ENCODE measurements at places on chromosomes 1 and 21.

GRCh38 chr1:90434460-90434859 lies 282.6 kb downstream of the BARHL2 start:
- DNase-seq = no peak

GRCh38 chr1:147549526-147549925 lies 8.2 kb downstream of the BCL9 start:
- no peak for DNase-seq

DNA sequence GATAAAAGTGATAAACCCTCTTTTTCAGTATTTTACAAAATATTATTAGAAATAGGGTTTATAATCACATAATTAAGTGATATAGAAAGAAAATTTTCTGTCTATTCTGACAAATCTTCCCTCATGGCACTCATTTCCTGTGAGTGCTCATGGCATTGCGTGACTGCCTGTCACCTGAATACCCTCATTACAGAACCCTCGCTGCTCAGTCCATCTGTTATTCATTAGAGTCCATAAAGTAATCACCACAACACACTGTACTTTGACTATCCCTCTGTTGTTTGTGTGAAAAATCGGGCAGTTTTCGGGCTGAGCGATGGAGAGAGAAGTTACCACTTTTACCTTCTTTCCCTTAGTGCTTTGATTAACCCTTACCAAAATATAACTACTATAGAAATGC lies 100.4 kb upstream of the BRINP3 start:
- DNase-seq = no peak

DNA sequence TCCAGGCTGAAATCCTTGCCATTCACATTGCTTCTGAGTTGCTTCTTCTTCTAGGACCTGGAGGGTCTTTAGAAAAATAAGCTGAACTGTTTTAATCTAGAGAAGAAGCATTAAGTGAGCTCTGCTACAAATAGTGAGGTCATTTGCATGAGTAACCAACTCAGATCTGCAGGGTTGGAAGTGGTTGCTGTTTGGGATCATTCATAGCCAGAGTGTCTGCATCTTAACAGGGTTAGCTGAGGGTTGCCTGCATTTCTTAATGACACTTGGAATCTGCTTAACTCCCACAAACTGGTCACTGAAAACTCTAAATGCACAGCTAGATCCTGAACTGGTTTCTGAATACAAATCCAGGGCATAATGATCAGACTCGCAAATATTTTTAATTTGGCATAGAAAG lies 9.9 kb downstream of the CNIH3 start:
- no peak for DNase-seq

GRCh38 chr1:211783266-211783665 lies 47.3 kb downstream of the LPGAT1 start:
- no peak for DNase-seq

DNA sequence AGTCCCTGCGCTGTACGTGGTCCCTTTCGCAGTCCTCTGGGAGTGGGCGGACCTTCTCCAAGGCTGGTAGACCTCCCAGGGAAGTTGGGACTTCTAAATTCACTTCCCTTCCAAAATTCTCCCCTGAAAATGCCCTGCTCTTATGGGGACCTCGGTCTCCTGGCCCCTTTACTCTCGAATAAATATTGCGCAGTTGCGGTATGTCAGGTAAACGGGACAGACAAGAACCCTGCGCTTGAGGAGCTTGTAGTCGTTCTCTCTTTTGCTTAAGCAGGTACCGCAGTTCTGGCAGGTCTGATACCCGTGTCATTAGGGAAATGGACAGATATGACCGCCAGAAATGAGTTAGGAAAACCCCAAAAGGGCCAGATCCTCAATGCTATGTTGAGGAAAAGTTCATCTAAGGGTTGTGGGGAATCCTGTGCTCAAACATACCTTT lies 561 bp downstream of the KIF2C start:
- DNase-seq = no peak

- no peak for DNase-seq
These were observed 16.1 kb downstream of the DSCAM start for GRCh38 chr21:40830836-40831235.

GRCh38 chr1:176466514-176466913 lies 3.5 kb downstream of the PAPPA2 start:
- no peak for DNase-seq

DNA sequence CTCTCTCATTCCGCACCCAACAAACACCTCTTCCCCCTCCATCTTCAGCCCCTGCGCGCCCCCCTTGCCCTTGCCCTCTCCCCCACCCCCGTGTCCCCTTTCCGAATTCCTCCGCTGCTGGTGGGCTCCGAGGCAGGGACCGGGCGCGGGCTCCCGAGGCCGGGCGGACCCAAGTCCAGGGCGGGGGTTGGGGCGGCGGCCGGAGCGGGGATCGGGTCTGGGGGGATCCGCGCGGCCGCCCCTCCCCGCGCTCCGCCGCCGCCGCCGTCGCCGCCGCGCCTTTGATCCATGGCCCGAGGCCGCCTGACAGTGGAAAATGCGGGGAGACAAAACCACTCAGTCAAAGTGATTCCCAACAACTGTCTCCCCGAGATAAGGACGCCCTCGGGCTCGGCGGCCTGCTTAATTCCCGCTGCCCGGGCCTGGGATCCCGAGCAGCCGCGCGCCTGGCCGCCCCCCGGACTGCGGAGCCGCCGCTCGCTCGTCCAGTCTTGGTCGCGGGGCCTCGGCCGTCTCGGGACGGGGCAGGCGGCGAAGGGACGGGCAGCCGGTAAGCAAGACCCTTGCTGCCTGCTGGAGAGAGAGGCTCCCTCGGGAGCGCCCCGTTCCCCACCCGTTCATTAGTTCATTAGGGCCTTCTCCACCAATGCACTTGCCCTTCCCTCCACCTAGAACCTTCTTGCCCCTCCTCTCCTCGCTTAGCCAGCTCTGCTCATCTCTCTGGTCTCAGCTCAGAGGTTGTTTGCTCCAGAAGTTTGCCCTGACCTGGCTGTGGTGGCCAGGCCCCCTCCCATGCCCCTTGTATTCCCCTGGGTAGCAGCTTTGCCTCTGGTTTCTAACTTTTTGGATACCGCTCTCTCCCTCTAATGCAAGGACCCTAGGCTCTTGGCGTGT lies 86.4 kb downstream of the PAX7 start:
- DNase-seq = no peak

DNA sequence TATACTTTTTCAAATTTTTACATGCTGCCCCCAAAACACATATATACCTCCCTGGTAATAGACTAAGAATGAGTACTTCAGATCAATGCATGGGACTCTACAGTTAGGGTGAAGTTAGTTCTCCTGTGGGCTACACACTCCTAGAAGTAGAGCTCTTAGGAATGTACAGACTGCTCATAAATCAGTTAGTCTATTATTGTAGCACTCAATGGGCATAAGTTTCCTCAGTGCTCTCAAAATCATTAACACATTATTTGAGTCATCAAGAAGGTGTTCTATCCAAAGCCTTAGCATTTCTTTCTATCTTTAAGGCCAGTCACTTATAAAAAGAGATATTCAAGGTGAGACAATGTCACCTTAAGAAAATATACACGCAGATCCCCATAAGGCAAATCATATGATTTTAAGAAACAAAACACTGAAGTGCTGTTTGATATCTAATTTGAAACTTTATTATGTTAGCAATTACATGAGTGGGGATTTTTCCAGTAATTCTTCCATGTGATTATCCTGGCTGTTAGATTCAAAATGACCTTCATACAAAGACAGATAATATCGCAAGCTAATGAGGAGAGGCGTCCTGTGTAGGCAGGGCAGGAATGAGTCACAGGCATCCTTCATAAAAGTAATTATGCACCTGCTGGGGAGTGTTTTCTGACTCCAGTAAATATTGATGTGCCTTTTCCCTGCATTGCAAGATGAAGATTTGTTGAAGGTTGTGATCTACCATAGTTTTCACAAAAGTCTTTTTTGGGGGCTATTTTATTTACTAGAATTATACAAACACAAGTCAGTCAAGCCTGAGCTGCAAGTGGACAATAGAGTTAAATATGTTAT lies 167.2 kb upstream of the ATP1B1 start:
- DNase-seq = peak; percentile 56

DNA sequence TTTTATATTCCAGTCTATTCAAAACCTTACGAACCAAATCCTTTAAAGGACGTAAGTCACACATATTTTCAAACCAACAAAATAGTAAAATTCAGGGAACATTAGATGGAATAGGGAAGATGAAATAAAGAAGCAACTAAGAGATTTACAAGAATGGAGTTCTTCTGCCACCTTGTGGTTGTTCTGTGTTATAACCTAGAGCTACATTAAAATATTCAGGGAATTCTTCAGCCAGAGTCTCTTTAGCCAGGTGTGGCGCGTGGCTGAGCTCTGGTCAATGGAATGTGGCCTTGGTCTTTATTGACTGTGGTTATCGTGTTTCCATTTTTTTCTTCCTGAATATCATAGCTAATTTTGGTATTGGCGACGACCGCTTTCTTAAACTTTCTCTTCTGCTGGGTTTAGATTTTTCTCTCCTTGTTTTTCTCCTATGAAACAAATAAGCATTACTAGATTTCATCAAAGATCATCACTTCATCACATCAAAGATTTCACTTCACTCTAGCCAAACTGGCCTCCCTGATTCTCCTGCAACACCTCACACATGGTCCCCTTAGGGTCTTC lies 221.3 kb downstream of the MRPL39 start:
- peak; percentile 53 for DNase-seq

GRCh38 chr21:39153373-39153772 lies 29.9 kb downstream of the PSMG1 start:
- DNase-seq = peak; percentile 61

GRCh38 chr1:179141592-179142251 lies 59.9 kb downstream of the TOR3A start:
- no peak for DNase-seq

GRCh38 chr1:42143896-42144710 lies 9.1 kb upstream of the GUCA2B start:
- no peak for DNase-seq

GRCh38 chr1:235107368-235108184 lies 21.1 kb downstream of the TOMM20 start:
- no peak for DNase-seq

GRCh38 chr21:41418393-41418792 lies 7.6 kb upstream of the MX1 start:
- DNase-seq = no peak

- DNase-seq = no peak
These were observed 29.1 kb downstream of the SLC26A9 start for GRCh38 chr1:205914155-205914507.

- no peak for DNase-seq
These were observed 854.4 kb downstream of the LTN1 start for GRCh38 chr21:28138272-28138671.

DNA sequence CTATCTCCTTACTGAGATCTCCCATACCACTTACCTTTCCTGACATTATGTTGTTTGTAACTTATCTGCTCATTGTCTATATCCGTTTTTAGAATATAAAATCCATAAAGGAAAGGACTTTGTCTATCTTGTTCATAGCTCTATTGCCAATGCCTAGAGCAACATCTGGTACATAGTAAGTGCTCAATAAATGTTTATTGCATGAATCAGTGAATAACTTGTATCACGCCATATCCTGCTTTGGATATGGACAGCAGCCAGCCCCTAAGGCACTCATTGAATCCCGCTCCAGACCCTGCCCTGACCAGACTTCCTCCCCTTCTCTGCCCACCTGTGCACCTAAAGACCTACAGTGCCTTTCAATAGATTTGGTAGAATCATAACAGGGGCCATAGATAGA lies 298.1 kb upstream of the PLXNA2 start:
- DNase-seq = no peak

DNA sequence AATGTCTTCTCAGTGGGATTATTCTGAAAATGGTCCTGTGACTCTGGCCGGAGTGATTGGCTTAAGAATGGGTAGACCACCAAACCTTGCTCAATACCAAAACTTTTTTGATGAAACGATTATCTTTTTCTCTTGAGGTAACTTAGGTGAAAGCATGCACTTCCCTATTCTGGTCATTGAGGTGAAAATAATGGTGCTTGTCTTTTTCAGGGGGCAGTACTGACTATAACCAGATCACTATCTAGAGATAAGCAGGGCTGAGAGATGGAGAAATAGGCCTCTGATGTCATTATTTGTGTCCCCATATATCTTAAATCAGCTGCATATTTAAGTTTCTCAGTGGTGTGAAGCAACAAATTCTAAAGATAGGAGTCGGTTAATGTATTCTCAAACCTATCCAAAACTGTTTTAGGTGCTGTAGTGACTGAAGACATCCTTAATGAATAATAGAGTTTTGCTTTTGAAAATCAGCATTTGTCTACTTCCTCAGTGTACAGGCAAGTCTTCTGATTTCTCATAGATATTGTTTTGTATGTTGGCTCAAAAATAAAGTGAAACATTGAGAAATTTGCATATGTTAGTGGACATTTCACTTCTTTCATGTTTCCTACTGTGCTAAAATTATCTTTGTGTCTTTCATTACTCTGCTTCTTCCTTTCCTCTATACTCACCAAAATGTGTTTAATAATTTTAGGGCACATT lies 735.3 kb upstream of the ADGRL4 start:
- DNase-seq = no peak

GRCh38 chr1:92291372-92291999 lies 7.3 kb downstream of the GLMN start:
- peak; percentile 9 for DNase-seq

Data from T47D (cell line).